ENCODE measurements at places on chromosomes 3 and 15.

- DNase-seq = peak; percentile 23
Observed at GRCh38 chr3:94069194-94069813, 6.4 kb downstream of the NSUN3 start.

DNA sequence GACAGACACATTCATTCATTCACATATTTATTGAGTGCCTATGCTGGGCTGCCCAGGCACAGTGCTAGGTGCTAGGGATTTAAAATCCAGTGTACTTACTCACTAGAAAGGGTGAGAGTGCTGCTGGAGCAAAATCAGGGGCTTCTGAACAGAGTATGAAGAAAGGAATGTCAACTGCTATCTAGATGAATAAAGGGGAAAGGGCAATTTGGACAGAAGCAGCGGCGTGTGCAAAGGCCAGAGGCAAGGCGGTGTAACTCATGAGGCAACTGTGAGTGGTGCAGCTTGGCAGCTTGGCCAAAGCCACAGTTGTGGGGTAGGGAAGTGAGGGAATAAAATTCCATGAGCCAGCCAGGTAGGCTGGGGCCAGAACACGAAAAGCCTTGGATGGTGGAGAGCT lies 76.7 kb downstream of the RAD18 start:
- no peak for DNase-seq

DNA sequence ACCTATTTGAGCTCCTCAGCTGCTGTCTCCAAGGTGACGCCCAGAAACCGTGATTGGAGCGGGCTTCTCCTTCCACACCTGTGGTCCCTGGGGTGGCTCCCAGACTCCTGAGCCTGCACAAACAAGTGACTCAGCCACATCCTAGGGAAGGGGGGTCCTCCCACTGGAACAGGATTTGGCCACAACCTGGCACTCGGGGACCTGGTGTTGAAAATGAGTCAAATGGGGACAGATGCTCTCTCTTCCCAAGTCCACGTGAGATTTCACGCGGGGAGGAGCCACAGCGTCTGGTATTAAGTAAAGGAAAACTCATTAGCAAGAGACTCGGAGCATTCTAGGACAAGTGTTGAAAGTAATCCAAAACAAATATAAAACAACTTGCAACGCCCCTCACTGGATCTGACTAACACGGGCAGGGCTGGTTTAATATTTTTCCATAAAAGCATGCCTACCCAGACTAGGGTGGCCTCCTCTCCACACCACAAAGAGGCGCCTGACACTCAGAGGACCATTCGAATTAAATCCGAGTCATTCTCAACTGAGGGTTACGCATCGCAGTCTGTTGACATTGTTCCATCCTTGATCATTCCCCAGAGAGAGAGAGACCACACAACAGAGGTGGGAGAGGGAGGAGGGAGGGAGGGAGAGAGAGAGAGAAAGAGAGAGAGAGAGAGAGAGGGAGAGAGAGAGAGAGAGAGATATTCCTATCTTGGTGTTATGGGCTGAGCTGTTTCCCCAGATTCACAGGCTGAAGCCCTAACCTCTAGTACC lies 74.4 kb downstream of the MGLL start:
- peak; percentile 89 for DNase-seq

DNA sequence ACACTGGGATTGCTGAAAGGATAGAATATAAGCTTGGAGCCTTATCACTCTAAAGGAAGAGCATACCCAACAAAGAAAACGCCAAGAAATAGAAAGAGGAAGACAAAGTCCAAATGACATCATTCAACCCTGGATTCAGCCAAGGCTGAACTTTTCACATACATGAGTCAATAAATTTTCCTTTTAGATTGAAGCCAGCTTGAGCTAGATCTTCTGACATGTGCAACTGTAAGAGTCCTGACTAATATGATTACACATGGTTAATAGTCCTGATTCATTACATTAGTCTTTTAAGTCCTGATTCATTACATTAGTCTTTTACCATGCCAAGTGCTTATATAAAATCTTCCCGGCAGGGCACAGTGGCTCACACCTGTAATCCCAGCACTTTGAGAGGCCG lies 13.6 kb upstream of the DENND6A start:
- DNase-seq = peak; percentile 47

GRCh38 chr15:62962101-62962995 lies 80.2 kb upstream of the TPM1 start:
- DNase-seq = no peak

- DNase-seq = no peak
Observed at GRCh38 chr15:60581485-60581884, 102.5 kb upstream of the ICE2 start.

- no peak for DNase-seq
Observed at GRCh38 chr15:101012326-101013200, 93.4 kb downstream of the LRRK1 start.

- DNase-seq = no peak
Observed at GRCh38 chr3:14407203-14407602, 4.8 kb downstream of the SLC6A6 start.

GRCh38 chr3:172516318-172517214 lies 6.7 kb downstream of the TNFSF10 start:
- DNase-seq = peak; percentile 81

GRCh38 chr3:16058521-16058920 lies 116.0 kb upstream of the GALNT15 start:
- DNase-seq = no peak

DNA sequence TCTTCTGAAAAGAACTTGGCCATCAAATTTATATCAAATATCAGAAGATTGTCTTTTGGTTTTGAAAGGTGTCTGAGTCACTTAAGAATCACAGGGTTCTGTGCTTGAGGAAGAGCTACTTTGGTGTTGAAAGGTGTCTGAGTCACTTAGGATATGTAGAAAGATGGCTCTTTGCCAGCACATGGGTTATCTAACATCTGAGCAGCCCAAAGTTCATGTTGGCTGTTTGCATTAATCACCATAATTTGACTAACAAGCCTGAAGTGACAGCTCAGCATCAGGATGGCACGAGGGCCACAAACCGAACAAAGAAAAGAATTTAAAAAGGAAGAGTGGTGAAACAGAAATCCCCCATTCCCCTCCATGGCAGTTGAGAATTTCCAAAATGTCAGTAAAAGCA lies 190.5 kb upstream of the CMC1 start:
- DNase-seq = peak; percentile 22

GRCh38 chr3:179147514-179147872 lies 664 bp upstream of the PIK3CA start:
- peak; percentile 3 for DNase-seq

DNA sequence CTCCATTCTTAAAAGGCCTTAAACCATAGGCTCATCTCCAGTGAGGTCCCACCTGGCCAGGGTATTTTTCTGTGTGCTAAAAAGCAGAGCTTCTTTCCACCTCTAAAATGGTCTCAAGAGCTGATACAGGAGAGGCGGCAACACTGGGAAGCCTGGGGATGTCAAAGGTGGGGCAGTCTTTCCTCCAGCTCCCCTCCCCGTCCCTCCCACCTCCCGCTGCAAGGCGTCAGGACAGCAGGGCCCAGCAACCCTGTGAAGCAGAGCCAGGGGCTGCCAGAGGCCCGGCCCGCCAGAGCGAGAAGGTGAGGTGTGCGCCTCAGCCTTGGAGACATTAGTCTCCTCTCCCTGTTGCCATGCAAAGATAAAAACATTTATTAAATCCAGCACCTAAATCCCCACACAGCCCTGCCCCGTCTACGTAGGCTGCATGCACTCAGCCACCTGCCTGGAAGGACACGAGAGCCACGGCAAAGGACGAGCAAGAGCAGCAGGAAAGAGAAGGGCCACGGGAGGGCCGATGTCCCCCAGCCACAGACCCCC lies 75.6 kb downstream of the FAM174B start:
- DNase-seq = no peak

GRCh38 chr3:195806916-195807231 lies 4.9 kb downstream of the MUC4 start:
- DNase-seq = no peak

- DNase-seq = peak; percentile 91
Observed at GRCh38 chr3:48151058-48151806, 37.0 kb downstream of the CDC25A start.

DNA sequence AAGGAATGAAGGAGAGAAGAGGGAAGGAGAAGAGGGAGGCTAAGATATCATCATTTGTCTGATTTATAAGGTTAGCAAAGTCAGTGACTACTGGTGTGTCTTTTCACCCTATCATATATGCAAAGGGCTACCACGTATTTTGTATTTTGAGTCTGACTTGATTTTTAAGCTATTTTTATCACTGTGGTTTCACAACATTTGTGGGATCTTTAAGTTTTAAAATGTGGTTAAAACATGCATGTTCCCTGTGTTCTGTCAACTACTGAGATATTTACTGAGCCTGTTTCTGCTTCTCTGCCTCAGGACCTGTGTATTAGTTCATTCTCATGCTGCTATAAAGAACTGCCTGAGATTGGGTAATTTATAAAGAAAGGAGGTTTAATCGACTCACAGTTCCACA lies 22.5 kb upstream of the SPTSSB start:
- DNase-seq = no peak

DNA sequence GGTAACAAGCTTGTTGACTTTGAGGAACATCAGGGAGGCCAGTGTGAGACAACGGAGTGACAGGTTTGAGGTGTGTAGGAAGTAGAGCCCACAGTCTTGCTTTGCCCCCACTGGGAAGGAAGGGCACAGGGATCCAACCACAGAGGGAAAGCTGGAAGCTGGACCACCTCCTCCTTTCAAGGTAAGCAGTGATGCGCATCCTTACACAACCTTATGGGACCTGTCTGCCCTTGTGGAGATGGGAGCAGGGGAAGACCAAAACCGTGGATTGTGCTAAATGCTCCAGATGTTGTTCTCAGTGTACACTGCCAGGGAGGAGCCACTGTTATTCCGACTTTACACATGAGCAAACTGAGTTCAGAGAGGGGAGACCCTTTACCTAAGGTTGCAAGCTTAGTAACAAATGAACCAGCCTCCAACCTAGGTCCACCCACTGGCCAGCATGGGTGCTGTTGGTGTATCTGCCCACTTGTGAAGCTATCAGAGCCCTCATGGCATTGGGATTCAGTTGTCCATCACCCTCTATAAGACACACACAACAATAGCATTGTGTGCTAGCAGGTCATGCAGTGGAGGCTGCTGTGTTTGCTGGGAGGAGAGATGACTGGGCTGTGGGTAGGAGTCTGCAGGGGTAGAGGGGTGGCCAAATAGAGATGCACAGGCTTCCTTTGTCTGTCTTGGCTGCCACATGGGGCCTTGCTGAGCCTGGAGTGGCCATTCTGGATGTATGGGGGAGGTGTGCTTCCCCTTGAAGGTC lies 586 bp upstream of the LSMEM2 start:
- DNase-seq = no peak

DNA sequence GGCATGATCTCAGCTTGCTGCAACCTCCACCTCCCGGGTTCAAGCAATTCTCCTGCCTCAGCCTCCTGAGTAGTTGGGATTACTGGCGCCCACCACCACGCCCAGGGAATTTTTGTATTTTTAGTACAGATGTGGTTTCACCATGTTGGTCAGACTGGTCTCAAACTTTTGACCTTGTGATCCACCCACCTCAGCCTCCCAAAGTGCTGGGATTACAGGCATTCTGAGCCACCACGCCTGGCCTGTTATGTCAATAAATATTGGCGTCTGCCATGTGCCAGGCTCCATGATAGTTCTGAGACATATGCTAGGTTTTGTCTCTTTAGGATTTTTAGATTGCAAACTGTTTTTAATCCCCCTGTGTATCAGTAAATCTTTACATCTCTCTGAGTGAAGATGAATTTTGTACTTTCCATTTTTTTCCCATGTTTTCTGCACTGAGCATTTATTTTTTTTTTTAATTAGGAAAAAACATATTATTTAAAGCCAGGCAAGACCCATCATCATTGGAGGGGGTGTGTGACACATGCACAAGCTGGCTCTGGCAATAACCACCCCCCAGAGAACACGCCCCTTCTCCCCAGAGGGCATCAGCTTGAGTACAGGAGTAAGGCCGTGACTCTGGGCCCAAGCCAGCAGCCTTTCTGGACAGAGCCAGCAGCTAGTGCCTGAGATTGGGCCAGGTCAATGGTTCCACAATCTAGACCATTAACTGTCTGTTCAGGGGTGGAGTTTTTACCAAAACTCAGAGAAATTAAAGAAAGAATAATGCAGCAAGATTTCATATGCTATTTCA lies 51.0 kb upstream of the ATP1B3 start:
- no peak for DNase-seq

DNA sequence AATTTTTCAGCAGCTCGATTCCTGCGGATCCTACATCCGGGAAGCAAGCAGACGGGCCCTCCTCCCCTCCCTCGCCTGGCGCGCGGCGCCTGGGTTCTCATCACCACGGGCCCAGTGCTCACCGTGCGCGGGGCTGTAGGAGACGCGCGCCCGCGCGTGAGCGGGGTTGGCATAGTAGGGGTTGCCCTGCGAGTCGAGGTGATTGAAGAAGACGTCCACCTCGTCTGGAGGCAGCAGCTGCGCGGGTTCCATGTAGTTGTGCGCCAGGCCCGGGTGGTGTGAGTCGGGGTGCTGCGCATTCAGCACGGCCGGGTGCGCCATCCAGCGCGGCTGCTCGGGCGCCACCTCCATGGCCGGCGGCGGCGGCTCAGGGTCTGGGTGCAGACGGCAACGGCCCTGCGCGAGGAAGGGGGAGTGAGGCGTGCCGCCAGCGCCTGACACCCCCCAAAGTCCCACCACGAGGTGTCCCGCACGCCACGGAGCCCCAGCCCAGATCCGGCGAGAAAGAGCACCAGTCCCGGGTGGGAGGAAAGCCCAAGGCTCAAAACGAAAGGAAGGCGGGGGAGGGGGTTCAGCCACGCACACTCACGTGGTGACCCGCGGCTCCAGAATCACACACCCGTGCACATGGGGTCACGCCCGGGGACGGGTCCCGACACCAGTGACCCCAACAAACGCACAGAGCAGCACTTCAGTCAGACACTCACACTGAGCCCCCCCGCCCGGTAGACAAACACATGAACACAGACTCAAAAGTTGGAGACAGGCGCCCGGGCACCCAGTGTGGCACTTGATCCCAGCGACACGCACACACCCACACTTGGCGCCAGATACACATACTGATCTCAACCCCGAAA lies 6.1 kb downstream of the GATA2 start:
- DNase-seq = peak; percentile 74

- DNase-seq = no peak
Observed at GRCh38 chr3:43915546-43915945, 224.8 kb downstream of the ABHD5 start.

- DNase-seq = peak; percentile 14
Observed at GRCh38 chr3:197027896-197028727, 1.5 kb downstream of the MELTF start.

DNA sequence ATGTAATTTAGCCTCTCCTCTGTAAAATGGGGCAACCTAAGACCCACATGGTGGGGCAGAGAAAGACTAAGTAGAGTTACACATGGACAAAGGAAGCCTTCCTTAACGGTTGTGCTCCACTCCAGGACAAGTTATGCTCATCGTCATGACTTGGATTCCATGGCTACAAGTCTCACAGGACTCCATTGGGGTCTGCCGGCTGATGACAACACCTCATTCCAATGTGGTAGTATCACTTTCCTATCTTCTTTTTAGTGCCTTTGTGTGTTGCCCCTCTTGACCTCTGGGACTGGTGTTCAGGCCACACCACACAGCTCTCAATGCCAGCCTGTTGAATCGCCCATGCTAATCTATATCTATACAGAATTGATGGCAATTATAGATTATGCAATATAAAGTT lies 181.3 kb upstream of the WNT5A start:
- DNase-seq = no peak

- no peak for DNase-seq
Observed at GRCh38 chr3:117527346-117527745, 817.8 kb downstream of the TUSC7 start.

- DNase-seq = no peak
Observed at GRCh38 chr3:63528325-63529000, 124.0 kb upstream of the SNTN start.

- peak; percentile 31 for DNase-seq
Observed at GRCh38 chr15:48507416-48508065, 138.0 kb downstream of the FBN1 start.

- no peak for DNase-seq
Observed at GRCh38 chr15:56913241-56913640, 5.2 kb upstream of the TCF12 start.

GRCh38 chr15:67550522-67550921 lies 8.0 kb downstream of the MAP2K5 start:
- peak; percentile 23 for DNase-seq

Data from GM03348 (cell line).